ENCODE measurements at places on chromosomes 1 and 21. TPM values are rescaled to one million over a fixed set of nuclear protein-coding genes. Genes with fewer than 3 reads are reported as not detected.

DNA sequence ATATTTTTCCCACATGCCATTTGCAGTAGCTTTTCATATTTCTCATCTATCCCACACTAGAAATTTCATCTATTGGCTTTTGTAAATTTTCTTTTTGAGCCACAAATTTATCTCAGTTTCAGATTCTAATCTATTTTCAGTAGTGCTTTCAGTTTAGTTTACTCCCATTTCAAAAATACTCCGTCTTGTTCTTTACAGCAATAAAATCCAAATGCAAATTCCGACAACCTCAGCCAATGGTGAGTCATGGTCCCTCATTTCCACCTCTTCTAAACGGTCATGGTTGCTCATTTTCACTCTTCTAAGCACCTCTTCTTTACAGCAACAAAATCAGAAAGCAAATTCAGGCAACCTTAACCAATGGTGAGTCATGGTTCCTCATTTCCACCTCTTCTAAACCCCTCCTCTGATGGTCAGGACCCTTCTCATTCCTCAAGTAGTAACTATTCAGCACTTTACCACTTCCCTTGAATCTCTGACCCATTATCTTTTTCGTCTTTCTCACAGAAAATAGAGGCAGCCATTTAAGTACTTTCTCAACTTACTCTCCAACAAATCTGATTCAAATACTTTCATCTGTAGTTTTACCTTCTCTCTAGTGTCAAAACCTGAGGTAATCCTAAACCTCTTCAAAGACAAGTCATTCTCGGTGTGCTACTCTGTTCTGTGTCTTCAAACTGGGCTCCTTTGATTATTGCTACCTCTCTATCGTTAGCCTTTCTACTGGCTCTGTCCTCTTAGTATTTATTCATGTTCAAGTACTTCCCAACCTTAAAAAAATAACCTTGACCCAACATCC lies 34.4 kb downstream of the C21orf91 start:
- DNase-seq, result no peak

DNA sequence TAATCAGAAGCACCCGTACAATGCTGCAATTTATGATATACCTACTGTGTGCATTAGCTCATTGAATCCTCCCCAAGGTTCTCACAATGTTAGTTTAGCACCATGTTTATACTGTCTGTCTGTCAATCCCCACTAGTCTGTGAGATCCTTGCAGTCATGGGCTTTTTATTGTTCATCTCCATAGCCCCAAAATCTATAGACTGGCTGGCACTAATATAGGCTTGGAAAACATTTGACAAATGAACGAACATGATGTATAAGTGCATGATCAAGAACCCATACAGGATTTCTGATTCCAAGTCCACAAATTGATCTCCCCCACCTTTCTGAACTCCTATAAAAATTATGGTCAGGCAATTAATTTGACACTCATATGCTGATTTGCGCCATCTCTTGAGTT lies 290.0 kb downstream of the OMA1 start:
- no peak for DNase-seq

- no peak for DNase-seq
These were observed 217.2 kb downstream of the CHRM3 start for GRCh38 chr1:239603530-239603929.

DNA sequence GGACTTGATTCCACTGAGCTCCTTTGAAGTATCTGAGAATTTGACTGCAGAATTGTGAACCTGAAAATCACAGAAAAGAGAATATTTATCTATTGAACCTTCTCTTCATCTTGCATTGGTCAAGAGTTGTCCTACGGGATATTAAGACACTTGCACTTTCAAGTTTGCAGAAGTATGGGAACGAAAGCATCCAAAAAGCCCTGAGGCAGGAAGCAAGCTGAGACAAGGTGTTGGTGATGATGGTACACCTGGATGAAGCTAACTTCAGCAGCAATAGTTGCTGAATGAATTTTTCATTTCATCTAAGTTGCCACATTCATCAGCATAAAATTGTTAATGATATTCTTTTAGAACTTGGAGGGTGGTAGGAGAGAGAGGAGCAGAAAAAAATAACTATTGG lies 686.6 kb upstream of the ADAMTS5 start:
- DNase-seq, result no peak

- DNase-seq, result no peak
These were observed 27.2 kb downstream of the UTP25 start for GRCh38 chr1:209855006-209855405.

DNA sequence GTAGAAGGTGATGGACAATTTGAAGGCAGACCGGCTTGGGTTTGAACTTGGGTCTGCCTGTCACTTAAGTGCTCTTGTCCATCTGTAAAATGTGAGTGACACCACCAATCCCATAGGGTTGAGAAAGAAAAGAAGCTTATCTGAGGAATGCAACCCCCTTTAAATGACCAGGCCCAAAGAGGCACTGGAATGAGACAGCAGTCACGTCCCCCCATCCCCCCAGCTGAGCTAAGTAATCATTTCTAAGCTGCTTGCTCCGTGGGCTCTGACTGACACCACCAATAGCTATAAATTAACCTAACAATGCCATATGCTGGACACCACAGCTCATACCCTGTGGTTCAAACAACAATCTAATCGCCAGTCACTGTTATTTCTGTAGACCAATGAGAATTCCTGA lies 15.1 kb downstream of the LCA5L start:
- DNase-seq, result no peak

DNA sequence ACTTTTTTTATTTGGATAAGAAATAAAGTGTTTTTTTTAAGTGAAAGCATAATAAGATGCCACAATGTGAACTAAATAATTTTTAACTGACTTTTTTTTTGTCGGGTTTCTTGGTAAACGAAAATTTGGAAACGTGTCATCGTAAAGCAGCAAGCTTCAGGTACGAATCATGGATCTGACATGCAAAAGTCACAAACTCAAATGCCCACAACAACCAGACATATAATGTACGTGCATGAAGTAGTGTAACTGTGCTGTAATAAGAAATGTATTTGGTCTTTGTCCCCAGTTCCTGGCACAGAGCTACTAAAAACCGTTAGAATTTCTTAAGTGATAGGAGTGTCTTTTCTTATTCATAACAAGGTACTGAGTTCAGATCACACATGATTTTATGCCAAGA lies 44.3 kb upstream of the LRRC7 start:
- no peak for DNase-seq

DNA sequence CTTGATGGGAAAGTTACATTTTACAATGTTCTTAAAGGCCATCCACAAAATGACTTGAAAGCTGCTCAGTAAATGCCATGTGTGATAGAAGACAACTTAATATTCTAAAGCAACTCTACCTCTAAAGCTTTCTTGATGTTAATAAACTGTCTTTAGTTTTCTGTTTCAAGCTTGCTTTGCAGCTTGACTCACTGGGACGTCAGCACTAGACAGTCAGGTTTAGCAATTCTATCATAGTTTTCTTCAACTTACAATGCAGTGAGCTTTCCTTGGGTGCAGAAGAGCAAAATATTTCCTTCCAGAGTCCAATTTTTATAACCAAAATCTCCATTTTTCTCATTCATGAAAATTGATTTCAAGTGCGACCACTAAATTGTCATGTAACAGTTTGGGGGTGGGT lies 273.1 kb downstream of the NTNG1 start:
- no peak for DNase-seq

- DNase-seq, result peak; percentile 78
These were observed 55.5 kb upstream of the PSEN2 start for GRCh38 chr1:226814751-226815537.

- no peak for DNase-seq
These were observed 99.7 kb downstream of the RIPK4 start for GRCh38 chr21:41667136-41667535.

- no peak for DNase-seq
These were observed 40.2 kb upstream of the SLC6A9 start for GRCh38 chr1:44071461-44071860.

GRCh38 chr1:20376880-20377494 lies 86.3 kb downstream of the VWA5B1 start:
- DNase-seq, result no peak

- no peak for DNase-seq
These were observed 3.3 kb downstream of the USP24 start for GRCh38 chr1:55211863-55212262.

DNA sequence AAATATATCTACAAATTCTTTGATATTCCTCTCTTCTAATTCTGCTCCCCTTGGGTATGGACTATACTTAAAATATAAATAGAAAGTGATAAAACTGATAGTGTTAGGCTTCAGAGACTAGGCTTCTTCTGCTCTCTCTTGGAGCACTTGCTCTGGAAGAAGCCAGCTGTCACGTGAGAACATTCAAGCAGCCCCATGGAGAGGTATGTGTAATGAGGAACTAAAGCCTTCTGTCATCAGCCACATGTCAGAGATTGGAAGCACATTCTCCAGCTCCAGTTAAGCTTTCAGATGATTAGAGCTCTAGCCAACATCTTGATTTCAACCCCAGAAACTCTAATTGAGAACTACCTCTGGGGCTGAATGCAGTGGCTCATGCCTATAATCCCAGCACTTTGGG lies 34.3 kb downstream of the XKR8 start:
- no peak for DNase-seq

- no peak for DNase-seq
These were observed 2.6 kb downstream of the CHML start for GRCh38 chr1:241637604-241638003.

DNA sequence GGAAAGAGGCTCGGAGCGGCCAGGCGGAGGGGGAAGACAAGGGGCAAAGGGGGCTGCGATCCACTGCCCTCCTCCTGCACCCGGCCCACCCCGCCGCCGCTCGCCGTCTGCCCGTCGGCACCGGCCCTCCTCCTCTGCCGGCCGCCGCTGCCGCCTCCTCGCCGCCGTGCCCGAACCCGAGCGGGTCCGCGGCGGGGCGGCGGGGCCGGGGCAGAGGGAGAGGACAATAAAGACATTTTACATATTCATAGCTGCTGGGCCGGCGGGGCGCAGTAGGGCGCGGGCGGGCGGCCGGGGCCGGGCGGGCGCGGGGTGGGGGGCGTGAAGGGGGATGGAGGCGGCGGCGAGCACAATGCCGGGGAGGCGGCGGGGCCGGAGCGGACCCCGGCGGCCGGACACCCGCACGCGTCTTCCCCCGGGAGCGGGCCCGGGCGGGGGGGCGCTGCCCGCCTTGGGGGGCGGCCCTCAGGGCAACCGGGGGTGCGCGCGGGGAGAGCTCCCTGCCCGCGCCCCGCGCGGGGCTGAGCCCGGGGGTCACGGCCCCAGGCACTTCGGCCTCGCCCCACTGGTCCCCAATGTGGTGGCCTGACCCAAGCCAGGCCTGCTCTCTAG lies 546 bp downstream of the POU2F1 start:
- no peak for DNase-seq

DNA sequence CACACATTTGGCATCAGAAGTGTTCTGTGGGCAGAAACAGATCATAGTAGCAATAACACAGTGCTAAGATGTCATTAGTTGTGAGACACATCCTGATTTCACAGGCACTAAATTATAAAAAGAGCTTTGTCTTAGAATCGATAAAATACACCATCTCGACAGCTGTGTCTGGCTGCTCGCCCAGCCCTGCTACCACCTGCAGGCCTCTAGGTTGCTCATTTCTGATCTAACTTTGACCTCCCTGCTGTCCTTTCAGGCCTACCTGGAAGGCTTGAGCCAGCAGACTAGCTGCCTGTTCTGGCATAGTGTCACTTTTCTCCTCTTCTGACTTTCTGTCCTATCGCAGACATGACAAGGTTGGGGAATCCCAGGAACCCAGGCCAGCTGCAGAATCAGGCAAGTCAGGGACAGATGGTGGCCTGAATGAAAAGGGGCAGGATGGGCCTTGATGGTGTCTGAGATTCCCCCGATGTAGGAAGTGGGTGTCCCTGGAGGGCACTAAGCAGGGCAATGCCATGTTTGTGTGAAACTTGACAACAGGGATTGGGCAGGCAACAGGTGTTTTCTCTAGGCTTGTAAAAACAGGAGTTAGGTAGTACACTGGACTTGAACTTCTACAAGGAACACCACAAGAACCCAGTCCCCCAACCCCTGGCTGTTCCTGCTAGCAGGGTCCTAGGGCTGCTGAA lies 66.6 kb upstream of the RHOU start:
- DNase-seq, result no peak

DNA sequence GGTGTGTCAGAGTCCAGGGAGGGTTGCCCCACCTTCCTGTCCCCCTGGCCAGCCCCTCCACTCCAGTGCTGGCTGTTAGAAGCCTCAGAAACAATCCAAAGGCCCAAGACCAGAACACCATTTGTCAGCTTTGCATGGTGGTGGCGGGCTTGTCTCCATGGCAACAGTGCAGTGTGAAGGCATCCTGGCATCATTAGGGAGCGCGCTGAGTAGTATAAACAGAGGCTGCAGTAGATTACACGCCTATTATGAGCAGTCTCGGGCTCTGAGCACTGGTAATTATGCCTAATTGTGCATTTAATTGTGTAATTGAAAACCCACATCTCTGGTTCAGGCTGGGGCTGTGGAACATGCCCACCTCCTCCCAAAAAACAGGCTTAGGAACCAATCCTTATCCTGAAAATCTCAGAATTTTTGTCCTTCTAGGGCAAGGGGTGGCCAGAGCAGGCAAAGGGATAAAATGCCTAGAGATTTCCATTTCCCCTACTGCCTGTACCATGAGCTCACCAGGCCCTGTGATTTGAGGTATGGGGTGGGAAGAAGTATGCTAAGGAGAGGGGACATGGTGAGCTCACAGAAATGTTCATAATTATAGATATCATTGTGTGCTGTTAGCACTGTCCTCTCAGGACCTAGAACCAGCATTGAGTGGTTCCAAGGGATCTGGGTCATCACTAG lies 11.7 kb downstream of the NKAIN1 start:
- no peak for DNase-seq

GRCh38 chr1:67831850-67832513 lies 1.3 kb downstream of the GNG12 start:
- DNase-seq, result no peak

DNA sequence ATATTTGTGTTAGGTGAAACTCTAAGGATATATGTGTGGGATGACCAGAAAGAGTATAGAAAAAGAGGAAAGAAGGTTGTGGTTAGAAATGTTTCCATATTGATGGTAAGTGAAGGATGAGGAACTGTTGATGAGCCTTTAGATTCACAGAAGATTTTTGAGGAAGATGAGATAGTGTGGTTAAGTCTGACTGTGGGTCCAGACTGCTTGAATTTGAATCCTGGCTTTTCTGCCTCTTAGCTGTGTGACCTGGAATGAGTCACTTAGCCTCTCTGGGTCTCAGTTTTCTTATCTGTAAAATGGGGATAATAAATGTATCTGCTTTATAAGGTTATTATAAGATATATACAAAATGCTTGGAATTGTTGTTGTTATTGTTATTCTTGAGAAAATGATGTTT lies 27.5 kb downstream of the RGL1 start:
- no peak for DNase-seq

GRHL3 gene
- total RNA-seq, result 9.9 TPM

VWA5B1 gene
- not detected for total RNA-seq

NBPF4 gene
- total RNA-seq, result not detected

TMEM52 gene
- total RNA-seq, result 5.6 TPM

SEMA4A gene
- 1.4 TPM for total RNA-seq

ZNF691 gene
- total RNA-seq, result 9.0 TPM

RIMKLA gene
- total RNA-seq, result 0.14 TPM

ERVH48-1 gene
- not detected for total RNA-seq

RHOU gene
- 0.14 TPM for total RNA-seq
